ENCODE measurements at places on chromosomes 5 and 9.

- DNase-seq: no peak
Measured at GRCh38 chr9:135746565-135746964, 44.6 kb downstream of the KCNT1 start.

- no peak for DNase-seq
Measured at GRCh38 chr9:134494905-134495304, 146.7 kb upstream of the COL5A1 start.

GRCh38 chr5:43425983-43426382 is 13.8 kb upstream of the CCL28 start:
- DNase-seq: no peak

- DNase-seq: no peak
Measured at GRCh38 chr5:131649161-131649560, 14.1 kb upstream of the RAPGEF6 start.

DNA sequence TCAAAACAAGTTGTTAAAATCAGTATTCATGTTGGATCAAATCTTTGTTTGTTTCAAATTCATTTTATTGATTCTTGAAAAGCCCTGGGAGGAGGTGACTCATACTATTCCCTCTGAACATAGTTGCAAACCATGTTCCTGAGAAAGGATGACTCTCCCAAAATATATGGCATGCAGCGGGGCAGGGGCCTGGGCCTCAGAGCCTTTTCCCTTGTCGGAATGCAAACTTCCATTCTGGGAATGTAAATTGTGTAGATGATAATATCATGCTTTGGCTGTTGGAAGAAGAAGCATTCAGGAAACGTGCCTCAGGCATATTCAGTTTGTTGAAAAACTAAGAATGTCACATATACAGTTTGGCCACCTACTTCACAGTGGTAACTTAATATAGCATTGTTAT is 242.0 kb downstream of the AUH start:
- no peak for DNase-seq

DNA sequence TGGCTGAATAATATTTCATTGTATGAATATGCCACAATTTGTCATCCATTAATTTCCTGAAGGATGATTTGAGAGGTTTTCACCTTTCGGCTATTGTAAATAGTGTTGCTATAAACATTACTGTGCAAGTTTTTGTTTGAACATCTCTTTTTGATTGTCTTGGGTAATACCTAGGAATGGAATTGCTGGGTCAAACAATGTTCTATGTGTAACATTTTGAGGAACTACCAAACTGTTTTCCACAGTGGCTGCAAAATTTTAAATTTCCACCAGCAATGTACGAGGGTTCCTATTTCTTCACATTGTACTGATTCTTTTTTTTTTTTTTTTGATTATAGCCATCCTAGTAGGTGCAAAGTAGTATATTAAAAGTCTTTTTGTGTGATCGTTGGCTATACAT is 63.8 kb upstream of the ANKH start:
- DNase-seq: no peak

DNA sequence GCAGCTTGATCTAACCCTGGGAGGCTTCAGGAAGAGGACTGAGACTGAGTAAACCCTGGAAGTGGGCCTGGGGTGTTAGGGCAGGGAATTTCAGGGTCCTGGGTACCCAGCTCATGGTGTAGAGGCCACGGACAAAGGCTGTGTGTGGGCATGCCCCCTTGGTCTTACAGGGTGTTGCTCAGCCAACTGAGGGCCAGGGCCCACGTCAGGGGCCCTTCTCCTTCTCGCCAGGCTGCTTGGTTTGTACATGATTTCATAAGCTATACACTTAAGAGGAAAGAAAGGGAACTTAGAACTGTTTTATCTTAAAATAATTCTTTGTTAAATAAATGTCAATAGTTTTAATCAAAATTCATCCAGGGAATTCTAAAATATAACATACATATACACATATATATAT is 95.4 kb downstream of the TLE4 start:
- DNase-seq: no peak

DNA sequence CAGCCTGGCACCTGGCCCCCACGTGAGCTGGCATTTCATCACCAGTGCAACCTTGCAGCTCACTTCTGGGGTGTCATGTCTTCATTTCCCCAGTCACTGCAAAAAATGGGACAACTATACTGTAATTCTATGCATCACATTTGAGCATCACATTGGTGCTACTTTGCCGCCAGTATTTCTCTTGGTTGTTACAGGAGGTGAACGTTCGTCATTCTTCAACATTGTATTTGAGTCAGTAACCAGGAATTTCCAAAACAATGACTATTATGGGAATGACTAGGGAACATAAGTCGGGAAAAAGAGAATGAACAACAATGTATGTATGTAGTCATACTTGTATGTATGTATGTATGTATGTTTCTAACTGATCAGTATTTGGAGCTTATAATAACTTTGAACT is 1278.0 kb downstream of the EFNA5 start:
- no peak for DNase-seq

- DNase-seq: no peak
Measured at GRCh38 chr9:72361217-72361616, 3.8 kb downstream of the ZFAND5 start.

DNA sequence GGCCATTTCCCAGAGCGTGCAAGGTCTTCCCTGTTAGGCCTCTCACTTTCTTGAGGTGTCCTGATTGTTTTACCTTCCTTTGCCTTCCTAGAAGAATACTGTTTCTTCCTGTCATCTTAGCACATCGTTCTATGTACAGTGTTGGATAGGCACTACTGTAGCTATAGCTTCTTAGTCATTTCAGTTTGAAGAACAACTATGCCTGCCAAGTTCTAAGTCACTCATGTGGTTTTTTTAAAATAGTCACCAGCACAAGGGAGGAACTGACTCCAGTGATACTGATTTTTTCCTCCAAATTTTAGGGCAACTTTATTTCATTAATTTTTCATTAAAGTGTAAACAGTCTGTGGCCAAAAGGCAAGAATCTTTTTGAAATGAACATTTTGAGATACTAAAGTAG is 122.4 kb upstream of the NR5A1 start:
- peak; percentile 30 for DNase-seq

- DNase-seq: no peak
Measured at GRCh38 chr5:62017092-62017491, 288.9 kb upstream of the KIF2A start.

DNA sequence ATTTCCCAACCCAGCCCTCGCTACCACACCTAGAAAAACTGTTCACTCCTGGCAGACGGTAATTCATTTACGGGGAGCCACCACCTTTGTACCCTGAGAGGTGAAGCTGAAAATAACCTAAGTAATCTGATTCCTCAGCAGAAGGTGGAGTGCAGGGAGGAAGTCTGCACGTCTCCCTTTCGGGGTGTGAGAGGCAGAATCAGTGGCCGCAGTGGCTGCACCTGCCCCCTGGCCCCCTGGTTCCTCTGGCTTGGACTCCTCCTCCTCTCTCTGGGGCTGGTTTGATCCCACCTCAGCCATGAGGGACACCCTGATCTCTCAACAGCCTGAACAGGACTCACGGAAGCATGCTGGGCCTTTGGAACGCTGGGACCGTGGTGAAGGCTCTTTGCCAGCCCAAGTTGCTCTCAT is 10.5 kb downstream of the TMEM174 start:
- DNase-seq: no peak

- DNase-seq: peak; percentile 14
Measured at GRCh38 chr5:93899026-93899600, 157.7 kb upstream of the POU5F2 start.

GRCh38 chr9:29282121-29282520 is 1708.8 kb upstream of the C9orf72 start:
- DNase-seq: peak; percentile 0

All from Kasumi-1 (cell line).